ENCODE measurements at places on chromosomes 11 and 22.

DNA sequence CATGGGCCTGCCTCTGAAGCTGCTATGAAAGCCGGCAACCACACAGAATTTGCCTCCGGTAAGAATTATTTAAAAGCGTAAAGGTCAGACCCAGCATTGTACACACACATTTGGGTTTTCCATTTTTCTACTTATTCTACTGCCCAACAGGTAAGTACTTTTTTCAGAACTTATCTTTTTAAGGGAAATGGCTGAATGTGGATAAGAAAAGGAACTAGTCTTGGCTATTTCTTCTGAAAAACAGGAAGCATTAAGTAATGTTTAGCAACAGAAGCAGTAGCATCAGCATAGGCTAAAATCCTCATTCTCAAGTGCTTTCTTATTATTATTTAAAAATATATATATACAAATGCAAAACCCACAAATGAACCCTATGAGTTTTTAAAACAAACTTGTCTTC lies 103.1 kb downstream of the MPPED2 start:
- DNase-seq, result no peak

DNA sequence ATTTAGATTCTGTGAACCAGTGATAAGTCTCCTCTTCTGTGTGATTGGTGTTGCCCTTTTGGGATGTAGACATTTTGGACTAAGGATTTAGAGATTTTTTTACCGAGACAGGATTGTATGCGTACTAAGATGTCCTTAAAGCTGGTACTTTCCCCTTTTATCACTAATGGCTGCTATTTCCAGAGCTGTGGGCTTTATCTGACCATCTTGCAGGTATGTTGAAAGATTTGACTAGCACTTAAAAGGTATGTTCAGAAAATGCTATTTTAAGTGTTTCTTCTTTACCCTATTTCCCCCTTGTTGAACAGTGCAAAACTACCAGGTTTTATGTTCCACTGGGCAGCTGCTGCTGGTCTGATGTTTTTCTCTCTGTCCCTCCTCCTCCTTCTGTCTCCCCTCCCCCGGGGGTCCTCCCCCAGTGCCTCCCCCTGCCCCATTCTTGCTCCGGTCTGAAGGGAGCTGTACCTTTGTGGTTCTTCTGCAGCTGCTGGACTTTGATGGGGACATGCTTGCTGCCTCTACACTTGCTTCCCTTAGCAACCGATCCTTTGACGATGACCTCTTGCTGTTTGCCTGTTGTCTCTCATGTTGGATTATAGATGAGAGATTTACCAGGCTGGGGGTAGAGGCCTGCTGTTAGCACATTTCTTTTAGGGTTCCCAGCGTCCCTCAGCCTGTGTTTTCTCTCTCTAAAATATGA lies 59.6 kb downstream of the ZNRF3 start:
- peak; percentile 47 for DNase-seq

DNA sequence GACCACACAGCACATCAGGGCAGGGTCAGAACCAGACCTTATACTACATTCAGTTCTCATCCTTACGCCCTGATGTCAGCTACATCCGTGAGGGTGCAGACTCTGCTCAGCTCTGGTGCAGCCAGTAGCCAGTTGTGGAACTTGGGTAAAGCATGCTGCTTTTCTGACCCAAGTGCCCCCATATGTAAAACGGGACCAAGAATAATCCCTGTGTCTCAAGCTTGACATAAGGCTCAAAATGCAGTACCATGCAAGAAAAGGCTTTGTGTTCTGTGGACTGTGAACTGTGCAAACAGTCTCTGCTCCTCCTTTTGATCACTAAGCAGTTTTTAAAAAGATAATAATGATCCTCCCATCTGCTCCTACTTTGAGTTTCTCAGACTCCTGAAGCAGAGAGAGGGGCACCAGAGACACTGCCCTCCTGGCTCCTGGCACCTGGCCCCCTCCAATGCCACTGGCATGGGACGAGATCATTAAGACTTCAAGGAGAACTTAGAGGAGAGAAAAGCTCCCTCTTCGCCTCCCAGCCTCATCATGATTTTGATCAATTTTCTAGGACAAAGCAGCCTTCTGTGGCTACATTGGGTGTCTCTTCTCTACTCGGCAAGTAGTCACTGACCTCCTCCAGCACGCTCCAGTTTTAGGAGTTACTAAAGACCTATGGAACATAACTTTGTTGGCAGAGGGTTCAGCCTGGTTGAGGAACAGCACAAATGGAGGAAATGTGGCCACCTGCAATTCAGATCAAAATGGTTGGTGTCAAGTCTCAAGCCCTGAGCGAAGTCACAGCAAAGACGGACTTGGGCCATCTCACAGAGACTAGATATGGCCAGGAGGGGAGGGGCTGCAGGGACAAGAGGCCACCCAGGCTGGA lies 23.9 kb downstream of the IL10RA start:
- no peak for DNase-seq

GRCh38 chr11:61880031-61880430 lies 11.3 kb downstream of the FADS3 start:
- no peak for DNase-seq

GRCh38 chr11:64742889-64743590 lies 902 bp downstream of the RASGRP2 start:
- peak; percentile 93 for DNase-seq

DNA sequence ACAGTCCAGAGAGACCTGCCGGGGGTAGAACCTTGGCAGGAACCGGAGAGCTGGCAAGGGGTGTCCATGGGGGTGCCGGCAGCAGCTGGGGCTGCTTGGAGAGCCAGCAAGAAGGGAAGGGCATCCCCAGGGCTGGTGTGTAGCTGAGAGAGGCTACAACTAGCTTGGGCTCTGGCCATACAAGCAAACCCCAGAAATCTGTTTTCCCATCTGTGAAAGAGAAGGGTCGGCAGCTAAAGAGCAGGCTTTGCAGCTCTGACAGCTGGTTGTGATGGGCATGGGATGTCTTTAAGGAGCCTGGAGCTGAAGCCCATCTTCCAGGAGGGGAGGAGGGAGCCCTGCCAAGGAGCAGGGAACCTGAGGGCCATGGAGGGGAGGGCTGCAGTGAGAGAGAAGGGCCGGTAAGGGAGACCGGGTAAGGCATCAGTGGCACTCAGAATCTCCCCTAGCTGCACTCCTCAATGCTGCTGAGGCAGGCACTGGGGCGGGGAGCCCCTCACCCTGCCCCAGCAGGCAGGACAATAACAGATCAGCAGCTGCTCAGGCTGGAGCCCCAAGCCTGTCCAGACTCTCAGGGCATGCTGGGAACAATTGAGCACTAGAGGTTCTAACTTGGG lies 3.9 kb downstream of the CHST1 start:
- DNase-seq, result no peak

GRCh38 chr11:85810871-85811611 lies at the start of gene SYTL2:
Gene SYTL2, minus strand, starts transcription at chr11:85811141. Its CDS starts 53,416 bp downstream, at chr11:85757725.
- DNase-seq, result peak; percentile 87

DNA sequence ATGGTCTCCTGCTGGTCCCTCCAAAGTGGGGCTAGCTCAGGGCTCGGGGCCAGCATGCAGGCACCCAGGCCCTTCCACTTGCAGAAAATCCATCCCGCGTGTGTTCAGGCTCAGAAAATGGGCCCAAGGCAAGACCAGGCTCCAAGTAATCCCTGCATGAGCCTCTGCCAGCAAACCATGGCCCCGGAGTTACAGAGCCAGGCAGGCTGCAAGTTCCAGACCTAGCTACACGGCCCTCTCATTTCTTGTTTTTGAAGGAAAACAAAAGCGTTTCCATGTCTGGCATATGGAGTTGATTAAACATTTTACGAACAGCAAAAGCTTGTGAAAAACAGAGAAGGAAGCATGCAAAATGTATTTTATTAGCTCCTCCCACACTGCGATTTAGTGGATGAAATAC lies 29.7 kb downstream of the KIAA0930 start:
- no peak for DNase-seq

DNA sequence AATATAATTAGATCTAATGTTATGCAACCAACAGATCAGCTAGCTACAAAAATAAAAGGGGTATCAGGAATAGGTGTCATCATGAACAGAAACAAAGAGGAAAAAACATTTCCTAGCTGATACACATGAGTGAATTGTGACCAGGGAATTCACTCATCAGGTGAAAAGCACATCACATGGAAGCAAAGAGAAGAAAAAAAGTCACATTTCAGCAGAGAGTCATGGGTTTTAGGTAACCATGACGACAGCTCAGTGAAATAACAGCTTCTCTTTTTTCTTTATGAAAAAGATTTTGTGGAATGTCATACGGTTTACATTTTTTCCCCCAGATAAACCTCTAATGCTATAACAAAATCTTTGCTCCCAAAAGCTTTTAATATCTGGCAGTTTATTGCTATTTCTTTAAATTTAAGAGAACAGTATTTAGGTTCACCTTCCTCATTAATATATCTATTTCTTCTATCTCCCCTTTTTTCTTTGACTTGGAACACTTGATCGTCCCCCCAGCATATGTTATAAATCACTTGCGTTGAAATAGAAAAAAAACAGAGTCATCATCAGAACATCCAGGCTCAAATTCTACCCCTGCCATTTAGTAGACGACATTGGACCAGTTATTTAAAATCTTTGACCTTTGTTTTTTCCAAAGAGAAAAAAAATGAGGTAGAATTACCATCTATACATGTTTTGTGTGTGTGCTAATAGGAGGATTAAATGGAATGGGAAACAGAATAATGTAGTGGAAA lies 5.3 kb downstream of the TYR start:
- no peak for DNase-seq

GRCh38 chr11:61496602-61497400 lies 11.7 kb upstream of the LRRC10B start:
- DNase-seq, result no peak

GRCh38 chr11:76997512-76997911 lies 36.7 kb upstream of the B3GNT6 start:
- no peak for DNase-seq

DNA sequence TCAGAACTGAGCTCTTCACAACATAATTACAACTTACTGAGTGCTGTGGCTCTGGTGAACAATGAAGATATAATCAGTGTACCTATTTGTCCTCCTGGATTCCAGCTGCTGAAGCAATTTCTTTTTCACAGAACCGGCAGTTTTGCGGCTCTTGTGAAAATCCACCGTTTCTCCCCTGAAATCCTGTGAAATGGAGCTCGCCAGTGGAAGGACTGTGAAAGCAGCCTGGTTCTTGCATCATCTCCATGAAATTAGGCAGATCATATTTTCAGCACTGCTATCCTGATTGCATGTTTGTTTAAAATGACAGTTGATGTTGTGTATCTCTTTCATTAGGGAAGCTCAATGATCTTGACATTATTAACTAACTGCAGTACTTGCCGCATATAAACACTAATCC lies 120.2 kb upstream of the SNX19 start:
- DNase-seq, result no peak

- no peak for DNase-seq
Measured at GRCh38 chr11:22795914-22796313, 33.7 kb downstream of the SVIP start.

DNA sequence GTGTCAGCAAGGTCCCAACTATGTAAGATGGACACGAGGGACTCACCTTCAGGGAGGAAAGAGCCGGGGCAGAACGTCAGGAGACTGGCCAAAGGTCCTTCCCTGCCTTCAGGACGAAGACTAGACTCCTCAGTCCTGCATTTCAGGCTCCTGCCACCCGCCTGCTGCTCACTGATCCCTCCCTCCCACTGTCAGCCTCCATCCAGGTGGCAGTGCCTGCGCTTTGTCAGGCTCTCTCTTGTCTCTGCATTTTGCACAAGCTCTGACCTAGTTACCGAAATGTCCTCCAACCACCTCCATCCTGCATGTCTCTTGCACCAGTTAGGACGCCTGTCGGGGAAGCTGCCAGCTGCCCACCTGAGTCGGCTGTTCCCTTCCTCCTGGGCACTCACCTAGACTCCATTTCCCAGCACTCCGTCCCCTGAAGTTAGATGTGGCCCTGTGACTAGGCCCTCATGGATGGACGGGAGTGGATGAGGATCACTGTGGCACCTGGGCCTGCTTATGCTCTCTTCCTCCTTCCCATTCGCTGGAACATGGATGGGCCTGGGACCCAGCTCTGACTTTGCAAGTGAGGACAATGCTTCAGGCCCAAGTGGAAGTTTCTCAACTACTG lies 8.0 kb downstream of the B3GNT6 start:
- no peak for DNase-seq

- DNase-seq, result no peak
Measured at GRCh38 chr11:122743949-122744348, 88.4 kb downstream of the UBASH3B start.
